ENCODE measurements at places on chromosomes 1 and 21.

- DNase-seq: no peak
These were observed 38.5 kb downstream of the RGS4 start for GRCh38 chr1:163107655-163108054.

DNA sequence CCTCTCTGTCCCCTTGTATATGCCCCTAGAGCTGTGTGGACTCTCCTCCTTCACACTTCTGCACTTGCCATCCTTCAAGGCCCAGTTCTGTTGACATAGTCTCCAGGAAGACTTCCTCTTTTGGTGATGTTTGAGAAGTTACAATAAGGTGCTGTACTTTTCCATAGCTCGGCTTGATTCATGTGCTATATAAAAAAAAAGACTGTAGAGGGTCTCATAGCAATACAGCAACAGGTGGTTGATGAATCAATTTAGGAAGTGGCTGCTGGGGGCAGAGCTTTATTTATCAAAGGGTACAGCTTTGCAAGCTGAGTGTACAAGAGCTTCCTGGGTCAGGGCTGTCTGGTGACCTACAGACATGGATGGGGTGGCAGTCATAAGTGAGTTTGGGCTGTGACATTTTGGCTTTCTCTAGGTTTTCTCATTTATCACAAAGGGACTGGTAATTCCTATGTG is 102.7 kb downstream of the RUNX1 start:
- DNase-seq: no peak

DNA sequence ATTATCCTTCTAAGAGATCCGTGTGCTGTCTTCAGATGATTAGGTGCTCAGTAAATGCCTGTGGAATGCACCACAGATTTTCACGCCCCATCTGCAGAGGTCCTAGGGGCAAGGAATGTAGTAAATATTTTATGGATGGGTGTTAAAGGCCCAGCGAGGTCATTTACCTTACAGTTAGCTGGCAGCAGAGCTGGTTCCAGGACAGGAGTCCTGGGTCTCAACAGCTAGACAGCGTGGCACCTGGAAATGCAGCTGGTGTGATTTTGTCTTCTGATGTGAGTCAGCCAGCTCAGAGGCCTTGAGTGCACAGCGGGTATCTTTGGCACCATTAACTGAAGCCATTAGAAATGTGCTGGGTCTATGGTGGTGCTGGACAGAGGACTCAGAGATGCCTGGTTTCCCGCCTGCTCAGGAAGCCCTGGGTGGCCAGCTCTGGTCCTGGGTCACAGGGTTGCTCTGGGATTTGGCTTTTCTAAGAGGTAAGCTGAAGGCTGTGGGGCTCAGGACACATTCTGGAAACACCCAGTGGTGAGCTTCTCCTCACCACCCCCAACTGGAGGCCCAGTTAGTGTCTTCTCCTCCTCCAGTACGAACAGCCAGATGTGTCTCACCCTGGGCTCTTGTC is 65.5 kb downstream of the DDX20 start:
- no peak for DNase-seq

- no peak for DNase-seq
These were observed 44.5 kb downstream of the PKP1 start for GRCh38 chr1:201327687-201328240.

DNA sequence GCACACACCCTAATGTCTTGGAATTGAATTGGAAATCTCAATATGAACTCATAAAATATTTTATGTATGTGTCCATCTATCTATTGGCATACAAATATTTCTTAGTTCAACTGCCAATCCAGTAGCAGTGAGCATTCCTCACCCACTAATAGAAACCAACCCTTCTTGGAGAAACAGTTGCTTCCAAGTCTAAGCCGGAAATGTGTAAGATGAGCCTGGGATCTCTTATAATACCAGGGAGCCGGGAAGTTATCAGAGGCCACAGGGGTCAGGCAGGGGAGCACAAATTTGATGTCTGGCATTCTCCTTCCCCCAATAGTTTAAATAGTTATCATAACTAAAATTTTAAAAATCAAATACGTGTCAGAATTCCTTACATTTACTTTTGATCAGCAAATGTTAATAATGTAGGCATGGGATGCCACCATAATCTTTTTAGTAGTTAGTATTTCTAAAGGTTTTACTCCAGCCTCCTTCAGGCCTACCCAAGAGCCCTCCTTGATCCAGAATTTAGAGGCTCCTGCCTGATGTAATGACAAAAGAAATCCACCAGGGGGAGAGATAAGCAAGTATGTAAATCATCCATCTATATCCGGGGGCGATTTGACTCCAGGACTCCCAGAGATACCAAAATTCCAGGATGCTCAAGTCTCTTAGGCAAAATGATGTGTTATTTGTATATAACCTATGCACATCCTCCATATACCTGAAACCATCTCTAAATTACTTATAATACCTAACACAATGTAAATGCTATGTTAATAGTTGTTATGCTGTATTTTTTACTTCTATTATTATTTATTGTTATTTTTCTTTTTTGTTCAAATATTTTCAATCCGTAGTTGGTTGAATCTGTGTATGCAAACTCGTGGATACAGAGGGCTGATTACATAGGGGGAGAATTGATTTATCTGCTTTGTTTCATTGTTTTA is 218.7 kb upstream of the COA6 start:
- peak; percentile 35 for DNase-seq

GRCh38 chr1:87402241-87403002 is 73.7 kb downstream of the LMO4 start:
- DNase-seq: no peak

- DNase-seq: no peak
These were observed 633.2 kb upstream of the NEGR1 start for GRCh38 chr1:72915581-72915980.

- DNase-seq: no peak
These were observed at the start of gene ADGRL2 for GRCh38 chr1:81800695-81801650. TSS of gene ADGRL2 (plus strand) at chr1:81800934. CDS start at chr1:81836985, 36,051 bp downstream.

- no peak for DNase-seq
These were observed 32.0 kb downstream of the VTCN1 start for GRCh38 chr1:117178756-117179155.

DNA sequence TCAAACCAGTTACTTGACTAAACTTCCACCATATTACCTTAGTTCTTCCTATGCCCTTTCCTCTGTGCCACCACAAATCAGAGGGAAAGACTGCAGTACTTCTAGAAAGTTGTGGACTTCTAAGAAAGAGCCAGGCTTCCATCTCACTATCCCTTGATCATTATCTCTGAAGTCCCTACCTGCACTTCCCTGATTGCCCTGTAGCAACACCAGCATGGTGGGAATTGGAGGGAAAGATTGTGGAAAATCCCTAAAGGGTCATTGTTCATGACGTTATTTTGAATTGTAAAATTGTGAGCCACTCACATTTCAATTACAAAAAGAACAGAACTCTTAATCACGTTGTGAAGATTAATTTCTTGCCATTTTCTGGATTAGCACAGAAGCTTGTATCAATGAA is 23.4 kb upstream of the KIAA1614 start:
- no peak for DNase-seq

DNA sequence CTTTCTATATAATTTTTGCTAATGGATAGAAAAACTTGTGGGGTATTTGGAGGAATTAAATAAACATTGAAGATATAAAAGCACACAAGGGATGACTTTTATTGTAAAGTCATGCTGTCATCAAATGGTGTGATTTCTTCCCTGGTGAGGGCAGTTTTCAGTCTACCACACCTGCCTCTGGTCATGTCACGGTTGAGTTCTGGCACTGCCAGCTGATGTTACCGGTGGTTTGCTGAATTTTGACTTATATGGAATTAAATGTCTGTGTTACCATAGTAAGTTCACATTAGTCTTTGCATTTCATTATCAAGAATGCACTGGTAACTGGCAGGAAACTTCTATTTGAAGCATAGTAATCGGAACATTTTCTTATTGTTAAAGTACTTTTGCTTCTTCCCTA is 13.4 kb downstream of the S1PR1 start:
- DNase-seq: no peak

GRCh38 chr21:16117851-16118590 is 388.2 kb downstream of the USP25 start:
- no peak for DNase-seq

DNA sequence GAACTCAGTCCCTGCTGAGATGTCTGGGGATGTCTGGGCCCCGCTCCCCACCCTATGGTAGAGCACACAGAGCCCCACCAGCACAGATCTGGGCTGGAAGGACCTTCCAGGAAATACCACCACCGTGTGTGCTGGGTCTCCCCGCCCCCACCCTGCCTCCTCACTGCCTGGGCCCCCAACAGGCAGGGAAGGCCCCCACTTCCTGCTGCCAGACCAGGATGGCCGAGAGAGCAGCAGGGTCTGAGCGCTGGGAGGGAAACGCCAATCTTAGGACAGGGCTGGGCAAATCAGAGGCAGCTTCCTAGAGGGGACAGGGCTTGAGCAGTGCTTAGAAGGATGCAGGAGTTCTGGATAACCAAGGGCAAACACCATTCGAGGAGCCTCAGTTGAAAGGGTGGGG is 11.9 kb downstream of the ADGRB2 start:
- DNase-seq: no peak

- DNase-seq: no peak
These were observed 164.2 kb downstream of the CACNA1E start for GRCh38 chr1:181647314-181648035.

DNA sequence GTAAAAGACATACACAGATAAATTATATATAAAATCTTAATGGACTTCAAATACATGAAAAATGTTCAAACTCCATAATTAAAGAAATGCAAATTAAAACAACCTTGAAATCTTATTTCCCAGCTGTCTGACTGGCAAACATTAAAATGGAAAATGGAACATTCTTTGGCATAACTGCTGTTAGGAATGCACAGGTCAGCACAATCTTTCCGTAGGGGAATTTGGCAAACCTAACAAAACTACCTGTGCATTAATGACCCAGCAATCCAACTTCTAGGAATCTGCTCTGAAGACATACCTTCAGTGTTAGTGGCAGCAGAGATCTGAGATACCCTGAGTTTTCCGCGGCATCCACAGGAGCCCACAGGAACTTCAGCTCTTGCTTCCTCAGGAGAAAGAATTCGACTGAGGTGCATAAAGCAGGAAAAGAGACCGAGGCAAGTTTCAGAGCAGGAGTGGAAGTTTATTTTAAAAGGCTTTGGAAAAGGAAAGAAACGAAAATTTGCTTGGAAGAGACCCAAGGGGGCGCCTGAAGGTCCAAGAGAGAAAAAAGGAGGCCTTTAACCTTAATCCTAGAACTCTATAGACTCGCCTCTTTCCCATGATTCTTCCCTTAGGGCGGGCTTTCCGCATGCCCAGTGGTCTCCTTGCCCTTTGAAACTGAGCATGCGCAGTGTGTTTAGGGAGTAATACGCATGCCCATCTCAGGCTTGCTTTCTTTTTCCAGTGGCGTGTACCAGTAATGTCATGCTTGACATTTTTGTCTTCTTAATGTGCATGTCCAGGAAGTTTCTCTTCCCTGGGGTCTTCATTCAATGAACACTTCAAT is 24.8 kb downstream of the LYPD8 start:
- no peak for DNase-seq

DNA sequence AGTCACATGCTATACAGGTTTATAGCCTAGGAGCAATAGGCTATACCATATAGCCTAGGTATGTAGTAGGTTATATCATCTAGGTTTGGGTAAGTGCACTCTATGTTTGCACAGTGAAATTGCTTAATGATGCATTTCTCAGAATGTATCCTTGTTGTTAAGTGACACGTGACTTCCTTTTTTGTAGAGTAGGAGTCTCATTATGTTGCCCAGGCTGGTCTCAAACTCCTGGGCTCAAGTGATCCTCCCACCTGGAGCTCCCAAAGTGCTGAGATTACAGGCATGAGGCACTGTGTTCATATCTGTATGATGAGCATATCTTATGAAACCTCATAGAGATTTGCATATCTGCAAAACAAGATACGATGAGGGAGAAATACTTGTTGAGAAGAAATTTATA is 13.8 kb upstream of the ABCB10 start:
- no peak for DNase-seq

- DNase-seq: no peak
These were observed 80.5 kb upstream of the IFFO2 start for GRCh38 chr1:19036813-19037605.

GRCh38 chr1:241932845-241933244 is 24.7 kb upstream of the BECN2 start:
- DNase-seq: no peak

DNA sequence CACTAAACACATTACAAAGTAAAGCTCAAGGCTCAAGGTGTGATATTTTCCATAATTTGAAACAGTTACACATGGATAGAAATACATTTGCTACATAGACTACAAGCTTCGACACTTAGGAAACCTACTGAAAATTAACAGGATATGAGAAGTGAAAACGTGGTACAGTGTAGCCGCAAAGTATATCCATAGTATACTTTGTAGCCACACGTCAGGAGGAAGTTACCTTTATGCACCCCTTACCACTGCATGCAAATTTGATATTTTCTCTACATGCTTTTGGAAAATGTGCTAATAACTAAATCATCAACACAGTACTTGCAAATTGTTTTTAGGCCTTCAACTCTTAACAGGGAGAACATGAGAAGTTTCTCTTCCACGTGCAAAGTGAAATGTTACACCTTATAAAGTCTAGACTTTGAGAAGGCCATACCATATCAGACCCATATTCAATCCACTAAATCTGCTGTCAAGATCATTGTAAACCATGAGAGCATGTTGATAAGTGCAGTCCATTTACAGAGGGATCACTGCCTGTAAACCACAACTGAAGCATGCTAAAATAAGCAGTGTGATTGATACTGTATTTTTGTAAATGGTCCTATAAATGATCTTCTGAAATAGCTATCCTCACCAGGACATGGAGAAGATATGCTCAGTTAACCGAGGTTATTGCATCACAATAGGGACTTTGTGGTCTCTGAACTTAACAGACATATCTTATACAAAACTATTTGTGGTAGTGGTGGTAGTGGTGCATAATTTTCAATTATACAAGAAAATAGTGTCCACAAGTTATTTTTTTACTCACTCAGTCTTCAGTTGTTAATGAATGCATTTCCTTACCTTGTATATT is 64.7 kb downstream of the VAV3 start:
- DNase-seq: no peak

DNA sequence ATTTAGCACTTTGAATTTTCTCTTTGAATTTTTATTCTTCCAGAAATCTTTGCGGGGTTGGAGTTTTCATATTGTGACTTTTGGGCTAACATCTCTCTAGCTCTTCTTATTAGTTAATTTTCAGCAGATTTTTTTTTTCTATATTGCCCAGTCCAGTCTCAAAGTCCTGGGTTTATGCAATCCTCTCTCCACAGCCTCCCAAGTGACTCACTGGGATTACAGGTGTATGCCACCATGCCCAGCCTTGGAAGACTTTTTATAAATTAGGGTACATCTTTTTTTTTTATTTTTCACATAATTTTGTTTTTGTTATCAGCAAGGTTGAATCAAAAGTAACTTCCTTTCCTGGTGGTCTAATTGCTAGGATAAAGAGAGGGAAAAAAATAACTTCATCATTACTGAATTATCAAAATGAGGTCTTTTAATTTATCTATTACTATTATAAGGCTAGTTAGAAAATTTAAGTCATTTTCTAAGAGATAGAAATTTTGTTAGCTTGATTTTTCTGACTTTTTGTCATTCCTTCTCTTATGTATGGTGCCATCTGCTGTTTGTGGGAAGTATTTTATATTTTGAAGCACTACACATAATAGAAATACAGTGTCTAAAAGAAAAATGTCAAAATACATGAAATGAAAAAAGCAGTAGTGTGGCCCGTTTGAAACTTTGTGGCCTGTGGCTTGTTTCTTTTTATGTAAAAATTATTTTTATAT is 273.4 kb upstream of the CACYBP start:
- no peak for DNase-seq

Data from activated CD4-positive, alpha-beta T cell treated with anti-CD3 and anti-CD28 coated beads, Interleukin-2, amount 50 U/mL, for 24 hours (primary cell).